ENCODE measurements at places on chromosomes 6 and 20.

DNA sequence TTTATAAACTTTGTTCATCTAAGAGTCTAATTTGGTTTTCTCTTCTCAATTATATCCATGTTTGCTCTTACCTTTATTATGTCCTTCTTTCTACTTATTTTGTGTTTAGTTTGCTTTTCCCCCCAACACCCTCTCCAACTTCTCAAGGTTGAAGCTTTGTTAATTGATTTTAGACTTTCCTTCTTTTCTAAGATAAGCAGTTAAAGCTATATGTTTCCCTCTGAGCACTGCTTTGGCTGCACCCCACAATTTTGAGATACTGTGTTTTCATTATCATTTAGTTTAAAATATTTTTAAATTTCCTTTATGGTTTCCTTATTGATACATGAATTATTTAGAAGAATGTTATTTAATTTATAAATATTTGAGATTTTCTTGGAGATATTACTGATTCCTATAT, 13.9 kb upstream of the BEND6 start:
- no peak for DNase-seq

GRCh38 chr6:55082021-55082420, 92.3 kb upstream of the HCRTR2 start:
- DNase-seq = no peak

- no peak for DNase-seq
Observed at GRCh38 chr6:140271759-140272377, 897.4 kb upstream of the CITED2 start.

DNA sequence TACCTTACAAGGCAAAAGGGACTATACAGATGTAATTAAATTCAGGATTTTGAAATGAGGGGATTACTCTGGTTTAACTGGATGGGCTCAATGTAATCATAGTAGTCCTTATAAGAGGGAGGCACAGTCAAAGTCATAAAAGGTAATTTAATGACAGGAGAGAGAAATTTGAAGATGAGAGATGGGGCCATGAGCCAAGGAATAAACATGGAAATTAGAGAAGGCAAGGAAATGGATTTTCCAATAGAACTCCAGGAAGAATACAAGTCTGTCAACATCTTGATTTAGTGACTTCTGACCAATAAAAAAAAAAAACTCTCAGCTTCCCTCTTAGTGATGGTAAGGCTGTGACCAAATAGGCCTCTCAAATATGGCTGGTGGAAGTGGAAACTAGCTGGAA, 101.9 kb upstream of the BEND3 start:
- DNase-seq = no peak

- no peak for DNase-seq
Observed at GRCh38 chr20:62281161-62281933, 21.4 kb upstream of the ADRM1 start.

GRCh38 chr6:52233975-52234823, 10.1 kb downstream of the IL17F start:
- DNase-seq = peak; percentile 13

GRCh38 chr6:37188962-37189510, 19.1 kb downstream of the PIM1 start:
- DNase-seq = no peak
